ENCODE measurements at places on chromosomes 7 and 10.

- DNase-seq = no peak
These were observed 68.5 kb downstream of the CTBP2 start for GRCh38 chr10:125091891-125092290.

- peak; percentile 24 for DNase-seq
These were observed 527 bp downstream of the HOXA1 start for GRCh38 chr7:27095050-27095896.

DNA sequence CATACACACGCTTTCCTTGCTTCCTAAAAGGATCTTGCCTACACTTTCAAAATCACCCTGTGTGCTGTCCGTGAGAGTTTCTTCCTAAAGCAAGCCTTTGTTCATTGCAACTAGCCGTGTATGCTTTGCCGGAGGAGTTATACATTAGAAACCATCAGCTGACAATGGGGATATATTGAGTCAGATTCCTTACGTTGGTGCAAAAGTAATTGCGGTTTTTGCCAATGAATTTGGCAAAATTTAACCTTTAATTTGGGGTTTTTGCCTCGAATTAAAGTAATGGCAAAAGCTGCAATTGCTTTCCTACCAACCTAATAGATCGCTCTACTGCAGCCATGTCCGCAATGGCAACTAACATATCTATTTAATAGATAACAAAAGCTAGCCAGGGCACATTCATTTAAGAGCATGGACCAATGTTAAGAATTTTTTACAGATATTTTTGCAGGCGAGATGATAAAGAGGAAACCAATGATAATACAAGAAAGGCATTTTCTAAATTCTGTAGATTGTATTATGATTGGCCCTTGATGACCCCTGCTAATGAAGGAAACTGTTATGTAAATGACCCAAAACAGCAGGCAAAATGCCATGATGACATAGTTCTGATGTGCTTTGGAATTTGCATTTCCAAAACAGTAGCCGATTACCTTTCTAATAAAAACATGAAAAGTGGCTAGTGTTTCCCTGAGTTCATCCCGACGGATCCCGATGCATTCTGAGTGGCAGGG, 184.8 kb upstream of the NRP1 start:
- DNase-seq = no peak

GRCh38 chr7:43577485-43577951, 5.4 kb upstream of the STK17A start:
- no peak for DNase-seq

DNA sequence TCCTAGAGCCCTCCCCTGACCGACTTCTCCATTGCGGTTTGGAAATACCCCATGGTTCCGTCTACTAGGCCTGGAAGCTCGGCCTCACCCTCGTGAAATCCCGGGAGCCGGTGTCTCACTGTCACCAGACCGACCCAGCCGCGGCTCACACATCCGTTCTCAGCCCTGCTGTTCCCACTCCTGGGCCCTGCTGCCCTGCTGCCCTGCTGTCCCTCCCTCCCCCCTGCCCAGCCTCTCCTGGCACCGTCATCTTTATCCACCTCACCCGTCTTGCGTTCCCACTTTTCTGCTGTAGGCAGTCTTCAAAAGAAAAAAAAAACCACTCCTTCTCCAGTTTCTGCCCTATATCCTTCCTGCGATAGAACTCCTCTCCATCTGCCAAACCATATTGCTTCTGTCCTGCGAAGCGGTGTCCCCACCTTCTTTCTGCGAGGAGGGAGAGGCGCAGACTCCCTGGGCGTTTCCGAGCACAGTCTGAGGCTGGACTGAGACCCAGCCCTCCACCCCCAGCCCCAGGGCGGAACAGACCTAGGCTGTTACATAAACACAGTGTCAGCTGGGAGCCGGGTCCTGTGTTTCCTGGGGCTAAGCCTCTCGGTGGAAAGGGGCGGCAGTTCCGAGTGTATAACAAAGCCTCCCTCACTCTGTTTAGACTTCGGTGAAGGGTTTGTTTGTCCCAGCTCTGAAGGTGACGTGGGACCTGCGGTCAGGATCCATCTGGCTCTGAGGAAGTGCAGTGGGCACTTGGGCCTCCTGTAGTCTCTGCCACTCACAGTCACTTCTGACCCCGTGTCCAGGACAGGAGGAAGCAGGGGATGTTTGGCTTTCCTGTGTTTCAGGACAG, 2.8 kb downstream of the AGAP3 start:
- no peak for DNase-seq

GRCh38 chr7:102953406-102953805, 40.6 kb downstream of the LRRC17 start:
- DNase-seq = no peak

DNA sequence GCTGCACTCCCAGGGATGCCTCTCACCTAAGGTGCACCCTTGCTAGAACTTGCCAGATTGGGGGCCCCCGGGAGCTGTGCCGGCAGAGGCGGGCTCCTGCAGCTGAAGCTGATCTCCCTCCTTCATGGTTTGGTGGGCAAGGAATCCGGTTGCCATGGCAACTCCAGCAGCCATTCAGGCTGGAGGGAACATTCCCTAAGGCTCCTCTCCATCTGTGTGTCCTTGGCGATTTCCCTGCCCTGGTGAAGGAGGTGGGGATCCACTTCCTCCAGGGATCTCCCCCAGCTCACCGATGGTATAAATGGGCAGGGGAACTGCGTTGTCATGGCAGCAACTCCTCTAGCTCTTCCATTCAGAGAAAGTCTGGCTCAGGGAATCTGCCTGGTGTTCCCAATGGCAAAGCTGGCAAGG, 49.6 kb upstream of the GPR158 start:
- no peak for DNase-seq

- no peak for DNase-seq
These were observed 760.9 kb upstream of the IGFBP3 start for GRCh38 chr7:46681865-46682503.

DNA sequence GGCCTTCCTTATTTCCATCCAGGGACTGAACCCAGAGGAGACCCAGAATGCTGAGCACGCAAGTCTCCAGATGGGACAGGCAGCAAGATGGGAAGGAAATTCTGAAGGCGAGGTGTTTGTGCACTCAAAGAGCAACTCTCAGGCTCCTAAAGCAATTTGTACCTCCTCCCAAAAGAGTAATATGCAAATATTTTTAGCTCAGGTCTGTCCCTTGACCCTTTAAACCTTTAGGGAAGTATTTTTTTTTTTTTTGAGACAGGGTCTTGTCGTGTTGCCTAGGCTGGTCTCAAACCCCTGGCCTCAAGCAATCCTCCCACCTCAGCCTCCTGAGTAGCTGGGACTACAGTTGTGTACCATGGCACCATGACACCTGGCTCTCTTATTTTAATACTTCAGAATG, 8.4 kb downstream of the RP9 start:
- DNase-seq = no peak

DNA sequence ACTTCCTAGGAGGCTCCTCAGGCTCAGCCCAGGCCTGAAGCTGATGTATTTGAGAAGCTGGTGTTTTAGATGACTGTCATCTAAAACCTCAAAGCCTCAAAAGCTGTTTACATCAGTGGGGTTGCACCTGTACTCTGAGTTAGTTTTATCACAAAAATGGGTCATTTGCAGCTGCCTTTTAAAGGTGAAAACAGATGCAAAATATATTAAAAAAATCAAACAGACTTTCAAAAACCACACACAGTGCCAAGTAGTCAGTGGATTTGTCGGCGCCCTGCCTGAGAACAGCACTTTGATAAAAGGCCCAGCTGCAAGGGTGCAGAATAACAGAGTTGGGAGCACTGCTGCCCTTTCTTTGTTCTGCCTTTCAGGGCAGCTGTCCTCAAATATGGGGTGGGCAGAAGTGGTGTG, 103.0 kb downstream of the VOPP1 start:
- no peak for DNase-seq

- no peak for DNase-seq
These were observed 424.0 kb downstream of the EXOC4 start for GRCh38 chr7:133676805-133677370.

DNA sequence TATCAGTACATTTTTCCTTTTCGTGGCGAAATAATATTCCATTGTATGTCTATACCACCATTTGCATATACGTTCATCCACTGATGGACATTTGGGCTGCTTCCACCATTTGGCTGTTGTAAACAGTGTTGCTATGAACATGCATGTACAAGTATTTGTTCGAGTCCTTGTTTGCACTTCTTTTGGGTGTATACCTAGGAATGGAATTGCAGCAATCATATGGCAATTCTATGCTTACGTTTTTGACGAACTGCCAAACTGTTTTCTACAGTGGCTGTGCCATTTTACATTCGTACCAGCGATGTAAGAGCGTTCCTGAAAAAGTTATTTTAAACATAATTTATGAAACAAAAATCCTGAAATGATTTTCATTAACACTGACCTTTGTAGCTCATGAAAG, 79.5 kb downstream of the HIPK2 start:
- DNase-seq = no peak

All from stimulated activated naive CD8-positive, alpha-beta T cell treated with anti-CD3 and anti-CD28 coated beads, Interleukin-15, Interleukin-2, amounts not matched to agents 100 U/mL and 50 U/mL, for 24 hours (primary cell).